Hindlimb muscle (tissue), 1 donor: ENCODE measurements at places on chromosomes 3 and 15.

DNA sequence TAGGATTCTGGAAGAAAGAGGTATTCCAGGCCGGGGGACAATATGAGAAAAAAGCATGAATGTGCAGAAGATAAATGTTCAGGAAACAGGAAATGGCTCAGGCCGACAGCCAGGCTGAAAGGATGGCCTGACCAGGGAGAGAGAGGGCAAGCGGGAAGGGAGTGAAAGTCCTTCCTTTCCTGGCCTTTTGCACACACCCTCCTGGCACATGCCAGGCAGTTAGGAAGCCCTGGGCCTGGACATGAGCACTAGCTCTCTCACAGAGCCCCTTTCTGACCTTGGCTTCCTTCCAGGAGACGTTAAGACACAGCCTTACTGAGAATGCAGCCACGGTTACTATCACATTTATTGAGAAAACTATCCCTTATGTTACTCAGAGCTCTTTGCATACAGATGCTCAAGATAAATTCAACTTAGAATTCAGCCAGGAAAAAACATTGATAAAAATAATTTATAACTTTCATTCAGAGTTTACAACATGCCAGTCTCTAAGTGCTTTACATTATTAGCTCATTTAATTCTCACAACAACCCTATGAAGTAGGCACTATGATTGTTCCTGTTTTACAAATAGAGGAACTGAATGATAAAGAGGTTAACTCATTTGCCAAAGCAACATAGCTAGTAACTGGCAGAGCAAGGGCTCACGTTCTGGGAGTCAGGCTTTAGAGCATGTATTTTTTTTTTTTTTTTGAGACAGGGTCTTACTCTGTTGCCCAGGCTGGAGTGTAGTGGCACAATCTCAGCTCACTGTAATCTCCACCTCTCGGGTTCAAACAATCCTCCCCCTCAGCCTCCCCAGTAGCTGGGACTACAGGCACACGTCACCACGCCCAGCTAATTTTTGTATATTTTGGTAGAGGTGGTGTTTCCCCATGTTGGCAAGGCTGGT, 39.4 kb upstream of the SMAD3 start:
- no peak for DNase-seq

- DNase-seq, result no peak
Observed at GRCh38 chr15:80803580-80804525, 24.7 kb downstream of the CEMIP start.

DNA sequence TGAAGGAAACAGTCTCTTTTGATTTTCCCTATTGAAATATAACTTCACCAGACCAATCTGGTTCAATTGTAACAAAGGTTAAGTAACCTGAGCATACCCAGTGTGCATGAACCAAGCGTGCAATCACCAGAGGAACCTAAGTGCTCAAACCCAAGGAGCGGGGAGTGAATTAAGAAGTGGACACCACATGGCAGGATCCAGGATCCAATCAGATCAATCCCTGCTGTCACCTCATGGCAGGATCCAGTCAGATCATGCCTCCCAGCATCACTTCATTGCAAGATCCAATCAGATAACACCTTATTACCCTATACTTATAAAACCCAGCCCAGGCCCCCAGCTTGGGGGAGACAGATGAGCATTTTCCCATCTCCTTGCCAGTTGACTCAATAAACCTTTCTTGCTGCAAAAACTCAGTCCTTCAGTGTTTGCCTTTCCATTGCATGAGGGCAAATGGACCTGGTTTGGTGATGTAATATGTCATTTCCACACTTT, 38.9 kb upstream of the RNU6-1 start:
- DNase-seq, result no peak

DNA sequence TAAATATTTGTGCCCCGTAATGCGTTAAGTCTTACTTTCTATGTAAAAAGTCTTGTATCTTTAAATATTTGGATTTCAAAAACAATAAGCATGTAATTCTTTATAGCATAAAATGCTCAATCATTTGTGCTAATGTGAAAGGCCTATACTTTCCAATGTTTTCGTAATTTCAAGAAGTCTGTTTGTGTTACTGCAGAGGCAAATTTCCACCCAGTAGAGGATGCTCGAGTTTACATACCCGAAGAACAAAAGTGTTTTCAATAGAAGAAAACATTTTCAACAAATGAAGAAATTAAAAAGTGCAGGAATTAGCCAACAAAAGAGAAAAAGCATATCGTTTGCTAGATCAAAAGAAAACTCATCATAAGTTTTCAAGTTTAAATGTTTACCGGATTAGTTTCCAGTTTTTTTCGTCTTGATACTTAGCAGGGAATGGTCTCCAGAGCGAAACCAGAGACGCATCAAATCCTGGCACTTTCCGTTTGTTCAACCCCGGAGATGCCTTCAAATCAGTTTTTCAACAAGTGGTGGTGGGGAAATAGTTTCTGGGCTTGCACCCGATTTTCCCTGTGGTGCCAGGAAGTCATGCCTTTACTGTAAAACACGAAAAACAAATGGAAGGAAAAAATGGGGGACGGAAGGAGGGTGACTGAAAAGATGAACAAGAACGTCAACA, 1.0 kb downstream of the CGGBP1 start:
- peak; percentile 14 for DNase-seq

DNA sequence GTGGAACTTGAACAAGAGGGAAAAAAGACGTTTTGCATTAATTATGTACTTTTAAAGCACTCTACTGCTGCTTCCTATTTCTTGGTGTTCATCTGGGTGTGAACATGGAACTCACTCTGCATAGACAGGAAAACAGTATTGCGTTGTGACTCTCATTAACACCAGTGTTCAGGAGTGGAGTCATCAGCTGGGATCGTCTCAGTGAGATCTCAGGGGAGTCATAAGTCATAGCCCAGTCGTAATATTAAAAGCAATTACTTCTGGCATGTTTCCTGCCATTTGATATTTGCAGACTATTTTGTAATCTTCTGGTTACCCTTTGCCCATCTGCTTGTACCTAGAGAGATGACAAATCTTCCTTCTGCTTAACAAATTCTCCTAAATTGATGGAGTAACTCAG, 462.0 kb upstream of the ATP11B start:
- no peak for DNase-seq

DNA sequence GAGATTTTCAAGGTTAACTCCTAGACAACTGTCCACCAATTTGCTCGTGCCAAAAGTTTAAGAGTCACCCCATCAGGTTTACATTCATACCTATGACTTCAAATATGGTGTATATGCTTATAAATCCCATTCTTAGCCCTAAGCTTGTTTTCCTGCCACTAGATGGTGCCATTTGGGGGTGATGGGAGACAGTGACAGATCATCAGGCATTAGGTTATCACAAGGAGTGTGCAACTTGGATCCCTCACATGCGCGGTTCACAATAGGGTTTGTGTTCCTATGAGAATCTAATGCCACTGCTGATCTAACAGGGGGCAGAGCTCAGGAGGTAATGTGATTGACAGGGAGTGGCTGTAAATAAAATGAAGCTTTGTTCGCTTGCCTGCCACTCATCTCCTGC, 182.7 kb downstream of the CNTN6 start:
- DNase-seq, result no peak

DNA sequence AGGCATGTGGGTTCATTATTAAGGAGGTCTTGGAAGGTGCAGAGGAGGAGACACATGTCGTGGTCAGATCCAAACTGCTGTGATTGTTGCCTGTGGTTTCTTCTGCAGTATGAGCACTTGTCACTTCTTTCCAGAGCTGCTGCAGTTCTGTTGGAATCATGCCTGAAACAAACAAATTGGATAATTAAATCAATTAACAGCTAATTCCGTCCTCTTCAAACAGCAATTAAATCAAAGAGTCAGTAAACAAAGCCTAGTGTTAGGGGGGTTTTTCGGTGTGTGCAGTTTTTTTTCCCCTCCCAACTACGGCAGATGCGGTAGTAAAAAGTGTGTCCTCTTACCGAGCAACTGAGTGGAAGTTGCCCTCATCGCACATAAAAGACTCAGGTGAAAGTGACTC, 542.2 kb downstream of the FOXP1 start:
- DNase-seq, result no peak

DNA sequence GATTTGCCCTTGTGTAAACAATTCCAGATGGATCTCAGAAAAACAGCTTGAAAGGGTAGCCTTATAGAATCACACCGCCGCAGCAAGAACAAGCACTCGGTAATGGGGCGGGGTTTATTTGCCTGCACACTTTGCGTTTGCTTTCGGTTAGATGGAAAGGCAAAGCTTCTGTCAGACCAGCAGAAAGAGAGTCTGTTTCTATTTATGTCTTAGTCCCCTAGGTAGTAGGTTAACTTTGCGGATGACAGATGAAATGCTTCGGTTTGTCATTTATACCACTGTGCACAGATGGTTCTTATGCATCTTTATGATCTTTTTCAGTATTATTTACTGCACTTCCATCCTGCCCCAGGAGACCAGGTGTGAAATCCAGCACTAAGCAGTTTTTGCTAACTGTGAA, 62.2 kb downstream of the PYDC2 start:
- peak; percentile 6 for DNase-seq

- peak; percentile 4 for DNase-seq
Observed at GRCh38 chr3:8153800-8154199, 347.8 kb upstream of the LMCD1 start.

DNA sequence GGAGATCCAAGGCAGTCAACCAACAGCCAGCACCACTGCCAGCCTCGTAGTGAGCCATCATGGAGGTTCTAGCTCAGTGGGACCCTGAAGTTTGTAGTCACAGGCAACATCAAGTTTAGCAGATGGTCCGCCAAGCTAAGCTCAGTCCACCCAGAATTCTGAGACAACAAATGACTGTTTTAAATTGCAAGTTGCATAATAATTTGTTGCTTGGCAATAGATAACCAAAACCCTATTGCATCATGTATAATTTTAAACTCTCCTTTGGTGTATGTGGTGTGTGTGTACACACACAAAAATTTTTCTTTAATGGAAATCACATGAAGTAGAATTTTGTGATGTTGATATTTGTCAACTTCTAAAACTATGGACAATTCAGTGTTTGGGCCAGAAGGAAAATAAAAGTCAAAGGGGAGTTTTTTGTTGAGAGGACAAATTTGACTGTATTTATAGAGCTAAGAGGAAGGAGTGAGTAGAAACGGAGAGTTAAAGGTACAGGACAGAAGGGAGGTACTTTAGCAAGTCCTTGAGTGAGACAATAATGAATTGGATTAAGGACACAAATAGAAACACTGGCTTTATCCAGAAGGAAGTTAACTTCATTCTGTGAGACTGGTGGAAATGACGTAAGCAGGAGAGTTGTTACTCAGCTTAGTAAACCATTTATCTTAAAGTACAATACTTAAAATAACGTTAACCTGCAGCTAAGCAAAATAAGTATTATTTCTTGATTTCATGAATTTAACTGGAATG, 83.6 kb downstream of the NCEH1 start:
- DNase-seq, result no peak

DNA sequence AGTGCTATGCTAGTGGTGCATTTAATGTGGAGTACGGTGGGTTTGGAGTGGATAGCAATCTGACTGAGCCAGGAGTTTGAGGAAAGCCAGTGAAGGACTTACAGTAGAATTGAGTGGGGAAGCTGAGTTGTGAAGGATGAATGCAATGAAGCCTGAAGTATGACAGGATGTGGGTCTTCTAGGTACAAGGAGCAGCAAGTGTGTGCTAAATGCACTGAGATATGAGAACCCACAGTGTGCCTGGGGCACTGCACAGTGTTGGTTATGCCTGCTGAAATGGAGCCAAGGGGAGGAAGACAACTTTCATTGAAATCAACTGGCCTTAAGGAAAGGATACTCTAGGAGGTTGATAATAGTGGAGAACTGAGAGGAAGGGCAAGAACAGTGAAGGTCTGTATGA, 105.5 kb upstream of the MRPL3 start:
- DNase-seq, result no peak

DNA sequence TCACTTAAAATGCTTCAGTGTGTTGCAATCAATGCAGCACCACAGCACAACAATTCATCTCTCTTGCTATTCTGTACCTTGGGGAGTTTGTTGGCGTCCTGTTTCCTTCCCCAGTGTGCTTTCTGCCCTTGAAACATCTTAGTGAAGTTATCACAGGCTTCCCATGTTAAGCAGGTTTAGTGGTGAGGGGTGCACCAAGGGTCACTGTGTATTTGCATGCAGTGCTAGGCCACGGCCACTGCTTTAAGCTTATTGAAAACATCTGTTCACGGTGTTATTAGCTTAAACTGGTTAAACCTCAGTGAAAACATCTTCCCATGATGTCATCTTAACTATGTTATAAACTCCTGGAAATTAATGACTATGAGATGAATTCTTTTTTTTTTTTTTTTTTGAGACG, 217.3 kb upstream of the GOLIM4 start:
- no peak for DNase-seq

DNA sequence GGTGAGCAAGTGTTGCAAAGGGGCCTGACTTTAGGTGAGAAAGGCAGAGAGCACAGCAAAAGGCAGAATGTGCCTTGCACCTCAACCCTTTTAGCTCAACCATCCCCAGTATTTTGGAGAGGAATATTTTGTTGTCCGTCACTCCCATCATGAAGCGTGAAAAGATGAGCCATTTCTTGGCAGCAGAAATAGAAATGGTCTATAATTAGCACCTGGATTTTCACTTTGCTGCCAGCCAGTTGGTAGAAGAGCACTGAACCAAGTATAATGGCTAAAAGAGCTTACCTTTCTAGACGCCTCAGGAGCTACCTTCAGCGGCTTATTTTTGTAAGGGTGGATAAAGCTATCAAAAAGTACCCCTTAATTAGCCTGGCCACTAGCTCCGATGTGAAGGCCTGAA, 406.7 kb downstream of the OCA2 start:
- DNase-seq, result no peak

DNA sequence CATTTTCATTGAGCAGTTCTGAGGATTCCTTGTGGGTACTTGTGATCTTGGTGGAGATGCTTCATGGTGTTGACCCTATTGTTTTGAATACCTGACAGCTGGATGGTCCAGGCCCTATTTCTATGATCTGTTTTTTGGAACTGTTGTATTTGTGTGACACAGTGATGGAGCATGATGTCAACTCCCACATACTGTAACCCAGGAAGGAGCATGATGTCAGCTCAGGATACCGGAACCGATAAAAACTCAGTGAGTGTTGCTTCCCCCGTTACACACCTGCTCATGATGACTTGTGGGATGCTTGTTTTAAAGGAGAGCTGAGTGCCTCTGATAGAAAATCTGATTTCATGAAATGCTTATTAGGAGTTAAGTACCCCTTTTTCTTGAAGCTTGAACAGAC, 45.1 kb downstream of the ZBTB38 start:
- DNase-seq, result no peak

GRCh38 chr15:45205192-45205591, 17.4 kb upstream of the SHF start:
- no peak for DNase-seq

DNA sequence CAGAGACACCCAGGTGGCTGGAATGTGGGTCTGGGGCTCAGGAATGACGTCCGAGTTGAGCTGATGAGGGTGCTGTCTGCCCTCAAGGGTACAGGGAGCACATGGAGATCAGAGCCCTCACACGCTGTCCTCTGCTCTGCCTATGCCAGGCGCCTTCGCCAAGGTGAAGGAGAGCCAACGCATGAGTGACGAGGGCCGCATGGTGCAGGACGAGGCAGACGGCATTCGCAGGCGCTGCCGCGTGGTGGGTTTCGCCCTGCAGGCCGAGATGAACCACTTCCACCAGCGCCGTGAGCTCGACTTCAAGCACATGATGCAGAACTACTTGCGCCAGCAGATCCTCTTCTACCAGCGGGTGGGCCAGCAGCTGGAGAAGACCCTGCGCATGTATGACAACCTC, 9.1 kb downstream of the SNX33 start:
- no peak for DNase-seq

GRCh38 chr3:114518206-114518808, 224.5 kb downstream of the TIGIT start:
- no peak for DNase-seq
